ENCODE measurements at places on chromosomes 1 and 21.

DNA sequence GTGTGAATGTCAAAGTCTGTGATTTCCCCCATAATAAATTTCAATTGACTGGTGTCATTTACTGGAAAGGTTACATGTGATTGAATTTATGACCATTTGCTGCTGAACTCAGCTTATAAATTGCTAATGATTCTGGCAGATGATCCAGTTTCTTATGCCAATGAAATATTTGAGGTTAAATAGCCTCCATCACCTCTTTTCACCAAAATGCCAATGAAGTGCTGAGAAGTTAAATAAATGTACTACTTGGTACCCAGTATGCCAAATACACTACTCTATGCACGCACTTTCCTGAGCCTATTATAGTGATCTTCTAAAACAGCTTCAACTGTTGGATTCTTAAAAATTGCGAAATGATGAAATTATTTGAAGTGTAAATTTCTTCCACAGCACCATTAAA, 741.4 kb downstream of the PLA2G4A start:
- DNase-seq: no peak

DNA sequence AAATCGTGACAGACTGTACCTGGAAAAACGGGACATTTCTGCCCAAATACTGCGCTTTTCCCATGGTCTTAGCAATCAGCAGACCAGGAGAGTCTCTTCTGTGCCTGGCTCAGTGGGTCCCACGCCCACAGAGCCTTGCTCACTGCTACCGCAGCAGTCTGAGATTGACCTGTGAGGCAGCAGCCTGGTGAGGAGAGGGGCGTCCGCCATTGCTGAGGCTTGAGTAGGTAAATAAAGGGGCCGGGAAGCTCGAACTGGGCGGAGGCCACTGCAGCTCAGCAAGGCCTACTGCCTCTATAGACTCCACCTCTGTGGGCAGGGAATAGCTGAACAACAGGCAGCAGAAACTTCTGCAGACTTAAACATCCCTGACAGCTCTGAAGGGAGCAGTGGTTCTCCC, 203.1 kb downstream of the DENND1B start:
- DNase-seq: no peak

GRCh38 chr1:209585672-209586071, 2.2 kb downstream of the CAMK1G start:
- no peak for DNase-seq

GRCh38 chr1:221723848-221724236, 18.0 kb downstream of the DUSP10 start:
- no peak for DNase-seq

- no peak for DNase-seq
Observed at GRCh38 chr21:35658242-35658641, 402.1 kb downstream of the SETD4 start.
